ENCODE measurements at places on chromosomes 6 and 20. TPM values are rescaled to one million over a fixed set of nuclear protein-coding genes. Genes with fewer than 3 reads are reported as not detected.

DNA sequence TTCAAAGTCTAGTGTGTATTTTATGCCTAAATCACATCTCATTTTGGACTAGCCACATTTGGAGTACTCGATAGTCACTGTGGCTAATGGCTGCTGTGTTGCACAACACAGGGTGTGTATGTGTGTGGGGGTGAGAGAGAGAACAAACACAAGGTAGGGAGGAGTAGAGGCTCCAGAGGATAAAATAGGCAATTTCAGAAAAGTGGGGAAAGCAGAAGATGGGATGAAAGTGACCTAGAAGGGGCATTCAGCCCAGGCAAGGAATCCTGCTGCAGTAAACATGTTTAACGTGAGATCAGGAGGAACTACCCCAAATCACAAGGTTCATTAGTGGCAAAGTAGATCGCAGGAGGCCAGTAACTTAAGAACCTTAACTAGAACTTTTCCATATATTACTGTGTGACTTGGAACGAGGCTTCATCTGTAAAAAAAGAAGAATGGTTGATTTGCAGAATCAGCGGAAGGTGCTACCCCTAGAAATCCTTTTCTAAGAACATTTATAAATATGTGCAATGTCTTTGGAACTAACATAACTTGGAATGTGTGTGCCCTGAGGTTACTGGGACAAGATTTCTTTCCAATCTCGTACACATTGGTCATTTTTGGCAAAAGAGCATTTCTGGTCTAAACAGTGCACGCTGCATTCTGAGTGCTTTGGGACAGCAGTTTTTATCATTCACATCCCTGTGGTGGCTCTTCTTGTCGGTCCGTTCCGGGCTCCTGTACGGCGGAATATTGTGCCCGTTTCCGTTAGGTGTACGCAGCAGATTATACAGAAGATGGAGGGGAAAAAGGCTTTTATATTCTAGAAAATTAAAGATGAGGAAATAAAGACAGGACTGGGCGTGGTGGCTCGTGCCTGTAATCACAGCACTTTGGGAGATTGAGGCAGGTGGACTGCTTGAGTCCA is 2.6 kb downstream of the DUSP22 start:
- no peaks in the 10 kb centered on the region for H3K27me3 ChIP-seq
- no peak for DNase-seq
- H3K4me3 ChIP-seq: no peak overlapping the region
- no peak overlapping the region for H3K27ac ChIP-seq
- peaks cover 31% of the 10 kb centered on the region for H3K4me1 ChIP-seq

GRCh38 chr6:113994934-113995342 is 24.0 kb upstream of the HDAC2 start:
- no peak overlapping the region for H3K27ac ChIP-seq
- DNase-seq: no peak
- H3K4me3 ChIP-seq: no peak overlapping the region
- no peaks in the 10 kb centered on the region for H3K36me3 ChIP-seq
- no peaks in the 10 kb centered on the region for H3K4me1 ChIP-seq

DNA sequence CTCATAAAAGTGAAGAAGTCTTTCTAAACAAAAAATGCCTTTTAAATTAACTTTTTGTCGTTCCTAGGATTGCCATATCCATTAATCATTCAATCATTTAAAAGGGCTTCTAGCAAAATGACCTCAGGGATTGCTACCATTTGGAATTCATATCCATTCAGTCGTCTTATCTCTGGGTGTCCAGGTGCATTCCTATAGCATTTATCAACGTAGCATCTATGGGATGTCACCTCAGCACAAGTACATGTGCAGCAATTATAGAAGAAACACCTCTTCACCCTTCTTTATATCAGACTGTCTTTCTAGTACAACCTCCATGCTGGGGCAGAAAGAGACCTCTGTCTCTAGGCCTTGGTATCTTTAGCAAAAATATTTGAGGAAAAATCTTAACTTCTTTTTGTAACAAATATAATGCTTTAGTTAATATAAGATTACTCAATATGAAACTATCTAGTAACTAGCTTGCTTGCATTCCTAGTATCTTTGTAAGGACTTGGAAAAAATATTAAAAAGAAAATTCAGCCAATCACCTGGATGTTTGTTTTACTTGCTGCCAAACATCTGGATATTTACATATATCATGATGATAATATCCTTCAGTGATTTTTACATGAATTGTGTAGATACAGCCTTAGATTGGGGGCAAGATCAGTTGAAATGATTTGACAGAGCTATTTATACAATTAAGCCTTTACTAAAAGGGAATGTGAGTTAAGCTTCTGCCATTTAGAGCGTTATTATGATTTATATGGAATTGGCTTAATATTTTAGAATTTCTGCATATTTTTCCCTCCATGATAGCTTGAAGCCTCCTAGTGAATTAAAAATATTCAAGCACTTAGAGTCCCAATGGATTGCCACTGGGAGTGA is 356.8 kb downstream of the HDGFL1 start:
- no peaks in the 10 kb centered on the region for H3K4me1 ChIP-seq
- no peaks in the 10 kb centered on the region for H3K36me3 ChIP-seq
- no peak for DNase-seq
- H3K4me3 ChIP-seq: no peak overlapping the region
- no peaks in the 10 kb centered on the region for H3K27me3 ChIP-seq

GRCh38 chr20:13355411-13355810 is 134.3 kb downstream of the ISM1 start:
- H3K4me1 ChIP-seq: no peaks in the 10 kb centered on the region
- no peak overlapping the region for H3K4me3 ChIP-seq
- no peaks in the 10 kb centered on the region for H3K36me3 ChIP-seq
- no peak overlapping the region for H3K27ac ChIP-seq
- no peak for DNase-seq
- H3K27me3 ChIP-seq: no peaks in the 10 kb centered on the region

YIPF3 gene
- total RNA-seq: 49.1 TPM

GATA5 gene
- total RNA-seq: not detected

Measured in CD8-positive, alpha-beta memory T cell (primary cell).